CD4-positive, alpha-beta T cell (primary cell): ENCODE measurements at places on chromosomes 4 and X. TPM values are rescaled to one million over a fixed set of nuclear protein-coding genes. Genes with fewer than 3 reads are reported as not detected.

DNA sequence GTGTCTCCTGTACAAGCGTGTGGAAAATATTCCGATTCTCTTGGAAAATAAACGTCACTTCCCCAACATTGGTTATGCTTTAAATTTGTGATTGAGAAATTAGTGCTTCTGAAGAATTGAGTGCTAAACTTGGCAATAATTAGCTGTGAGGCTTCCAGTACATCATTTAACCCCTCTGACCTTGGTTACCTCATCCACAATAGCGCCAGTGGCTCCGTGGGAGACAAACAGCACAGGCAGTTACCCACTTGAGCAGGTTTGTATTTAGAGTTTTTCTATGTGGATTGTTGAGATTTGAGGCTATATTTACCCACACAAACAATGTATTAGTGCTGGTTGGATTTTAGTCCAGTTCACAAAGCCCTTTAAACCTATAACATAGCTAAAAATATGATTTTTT lies 476.5 kb downstream of the NKX6-1 start:
- no peaks in the 10 kb centered on the region for H3K27me3 ChIP-seq
- no peak for DNase-seq
- H3K36me3 ChIP-seq = no peaks in the 10 kb centered on the region
- H3K27ac ChIP-seq = no peak overlapping the region
- no peak overlapping the region for H3K4me3 ChIP-seq

DNA sequence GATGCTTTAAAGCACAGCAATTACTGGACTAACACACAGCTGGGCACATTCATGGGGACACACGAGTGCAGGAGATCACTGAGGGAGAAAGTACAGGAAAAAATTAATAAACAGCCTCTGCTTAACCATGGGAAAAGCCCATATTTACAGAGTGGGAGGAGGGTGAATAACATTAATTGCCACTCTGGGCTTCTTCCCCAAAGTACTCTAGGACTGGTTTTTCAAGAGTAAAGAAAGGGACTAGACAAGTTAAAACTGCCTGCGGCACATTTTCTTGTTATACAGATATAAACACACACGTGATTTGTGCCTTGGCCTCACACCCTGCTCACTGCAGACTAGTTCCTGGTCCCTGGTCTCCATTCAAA lies 179.7 kb upstream of the TET2 start:
- H3K4me3 ChIP-seq = peak overlapping the region; percentile 11
- peak; percentile 5 for DNase-seq
- H3K27me3 ChIP-seq = no peaks in the 10 kb centered on the region
- no peaks in the 10 kb centered on the region for H3K36me3 ChIP-seq
- no peak overlapping the region for H3K27ac ChIP-seq

- no peak for DNase-seq
- H3K36me3 ChIP-seq = no peaks in the 10 kb centered on the region
- peaks cover 12% of the 10 kb centered on the region for H3K4me1 ChIP-seq
- H3K27me3 ChIP-seq = no peaks in the 10 kb centered on the region
Measured at GRCh38 chr4:56803471-56803870, 18.0 kb downstream of the SPINK2 start.

DNA sequence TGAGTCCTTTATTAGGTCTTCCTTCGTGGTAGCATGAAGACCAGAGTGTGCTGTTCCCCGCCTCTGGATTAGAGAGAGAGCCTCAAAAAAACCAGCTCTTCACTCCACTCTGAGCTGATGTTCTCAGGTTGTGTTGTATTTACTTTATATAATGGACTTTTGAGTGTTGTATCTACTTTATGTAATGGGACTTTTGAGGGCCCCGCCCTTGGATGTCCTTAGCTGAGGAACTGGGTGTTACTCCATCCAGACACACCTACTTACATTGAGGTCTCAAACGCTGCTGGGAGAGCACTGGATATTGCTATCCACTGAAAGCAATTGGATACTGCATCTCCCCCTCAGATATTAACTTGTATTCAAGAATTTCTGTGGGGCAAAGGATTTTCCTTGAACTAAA lies 28.2 kb downstream of the ATP8A1 start:
- H3K4me1 ChIP-seq = peaks cover 25% of the 10 kb centered on the region
- H3K36me3 ChIP-seq = peaks cover 8% of the 10 kb centered on the region
- DNase-seq = no peak
- no peaks in the 10 kb centered on the region for H3K27me3 ChIP-seq
- H3K4me3 ChIP-seq = no peak overlapping the region

Gene RPA4
- 0.14 TPM for total RNA-seq

Gene LRP2BP
- total RNA-seq = 3.1 TPM

Gene VEGFC
- not detected for total RNA-seq

GRCh38 chr4:167622481-167623240 lies 388.4 kb upstream of the SPOCK3 start:
- no peak overlapping the region for H3K27ac ChIP-seq
- no peak overlapping the region for H3K4me3 ChIP-seq
- no peaks in the 10 kb centered on the region for H3K27me3 ChIP-seq
- H3K36me3 ChIP-seq = no peaks in the 10 kb centered on the region
- peak; percentile 1 for DNase-seq
- no peaks in the 10 kb centered on the region for H3K4me1 ChIP-seq

Gene GAGE1
- not detected for total RNA-seq
